ENCODE measurements at places on chromosomes 12 and 14.

DNA sequence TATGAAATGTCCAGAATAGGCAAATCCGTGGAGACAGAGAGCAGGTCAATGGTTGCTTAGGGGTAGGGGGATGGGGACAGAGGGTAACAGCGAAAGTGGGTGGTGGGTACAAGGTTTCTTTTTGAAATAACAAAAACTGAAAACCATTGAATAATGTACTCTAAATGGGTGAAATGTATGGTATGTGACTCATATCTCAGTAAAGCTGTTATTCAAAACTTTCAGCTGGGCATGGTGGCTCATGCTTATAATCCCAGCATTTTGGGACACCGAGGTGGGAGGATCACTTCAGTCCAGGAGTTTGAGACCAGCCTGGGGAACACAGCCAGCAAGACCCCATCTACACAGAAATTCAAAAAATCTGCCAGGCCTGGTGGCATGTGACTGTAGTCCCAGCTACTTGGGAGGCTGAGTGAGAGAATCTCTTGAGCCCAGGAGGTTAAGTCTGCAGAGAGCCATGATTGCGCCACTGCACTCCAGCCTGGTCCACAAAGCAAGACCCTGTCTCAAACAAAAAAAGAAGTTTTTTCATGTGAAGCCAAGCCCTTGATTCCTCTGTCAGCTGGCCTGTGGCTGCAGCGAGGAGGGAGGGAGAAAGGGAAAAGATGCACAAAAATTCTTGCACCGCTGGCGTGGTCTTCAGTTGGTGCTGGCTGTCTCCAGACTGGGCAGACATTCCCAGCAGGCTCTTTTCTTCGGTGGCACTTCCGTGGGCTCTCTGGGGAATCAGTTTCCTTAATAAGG, 248.2 kb downstream of the SLC41A2 start:
- no peaks in the 10 kb centered on the region for H3K27me3 ChIP-seq
- no peak for DNase-seq
- no peak overlapping the region for H3K27ac ChIP-seq
- H3K36me3 ChIP-seq = no peaks in the 10 kb centered on the region
- no peak overlapping the region for H3K4me3 ChIP-seq

DNA sequence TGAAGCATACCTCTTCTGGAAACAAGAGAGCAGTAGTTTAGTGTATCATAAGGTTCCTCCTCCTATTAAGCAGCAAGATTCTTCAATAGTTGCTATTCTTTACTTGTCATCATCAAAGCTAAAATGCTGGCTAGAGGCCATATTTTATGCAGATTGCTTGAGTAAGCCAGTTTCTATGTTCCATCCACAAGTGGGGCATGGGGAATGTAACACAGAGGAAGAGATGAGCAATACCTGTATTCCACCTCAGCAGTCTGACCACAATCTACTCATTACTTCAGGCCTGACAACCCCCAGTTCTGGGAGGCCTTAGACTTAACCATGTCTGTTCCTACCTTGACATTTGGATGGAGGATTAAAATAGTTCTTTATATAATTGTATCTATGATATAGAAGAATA, 423.6 kb downstream of the BTG1 start:
- no peaks in the 10 kb centered on the region for H3K27me3 ChIP-seq
- H3K4me3 ChIP-seq = no peak overlapping the region
- H3K4me1 ChIP-seq = no peaks in the 10 kb centered on the region
- H3K27ac ChIP-seq = no peak overlapping the region
- DNase-seq = no peak
- no peaks in the 10 kb centered on the region for H3K36me3 ChIP-seq

- no peak overlapping the region for H3K4me3 ChIP-seq
- H3K27ac ChIP-seq = peak overlapping the region; percentile 47
- peaks cover 89% of the 10 kb centered on the region for H3K4me1 ChIP-seq
- DNase-seq = no peak
Measured at GRCh38 chr14:76923431-76924370, 97.5 kb downstream of the LRRC74A start.

GRCh38 chr14:34826661-34827060, 48.5 kb downstream of the BAZ1A start:
- no peaks in the 10 kb centered on the region for H3K4me1 ChIP-seq
- no peaks in the 10 kb centered on the region for H3K27me3 ChIP-seq
- no peak overlapping the region for H3K4me3 ChIP-seq
- H3K27ac ChIP-seq = no peak overlapping the region
- H3K36me3 ChIP-seq = peaks cover 4% of the 10 kb centered on the region

- no peak overlapping the region for H3K4me3 ChIP-seq
- H3K36me3 ChIP-seq = no peaks in the 10 kb centered on the region
- H3K27me3 ChIP-seq = no peaks in the 10 kb centered on the region
- no peak overlapping the region for H3K27ac ChIP-seq
Measured at GRCh38 chr12:61870658-61871484, 389.3 kb upstream of the USP15 start.

GRCh38 chr14:100056964-100057795, 8.0 kb upstream of the EVL start:
- H3K4me3 ChIP-seq = no peak overlapping the region
- no peaks in the 10 kb centered on the region for H3K27me3 ChIP-seq
- peaks cover 37% of the 10 kb centered on the region for H3K4me1 ChIP-seq
- no peaks in the 10 kb centered on the region for H3K36me3 ChIP-seq

GRCh38 chr14:24270537-24271133, 762 bp downstream of the RABGGTA start:
- peaks cover 33% of the 10 kb centered on the region for H3K36me3 ChIP-seq
- H3K27ac ChIP-seq = peak overlapping the region; percentile 96
- H3K4me3 ChIP-seq = peak overlapping the region; percentile 94
- no peaks in the 10 kb centered on the region for H3K27me3 ChIP-seq
- H3K4me1 ChIP-seq = peaks cover 15% of the 10 kb centered on the region
- no peak for DNase-seq

- H3K27ac ChIP-seq = no peak overlapping the region
- H3K27me3 ChIP-seq = no peaks in the 10 kb centered on the region
- peaks cover 2% of the 10 kb centered on the region for H3K4me1 ChIP-seq
- no peaks in the 10 kb centered on the region for H3K36me3 ChIP-seq
- no peak for DNase-seq
- H3K4me3 ChIP-seq = no peak overlapping the region
Measured at GRCh38 chr14:71424941-71425340, 507.3 kb upstream of the RGS6 start.

DNA sequence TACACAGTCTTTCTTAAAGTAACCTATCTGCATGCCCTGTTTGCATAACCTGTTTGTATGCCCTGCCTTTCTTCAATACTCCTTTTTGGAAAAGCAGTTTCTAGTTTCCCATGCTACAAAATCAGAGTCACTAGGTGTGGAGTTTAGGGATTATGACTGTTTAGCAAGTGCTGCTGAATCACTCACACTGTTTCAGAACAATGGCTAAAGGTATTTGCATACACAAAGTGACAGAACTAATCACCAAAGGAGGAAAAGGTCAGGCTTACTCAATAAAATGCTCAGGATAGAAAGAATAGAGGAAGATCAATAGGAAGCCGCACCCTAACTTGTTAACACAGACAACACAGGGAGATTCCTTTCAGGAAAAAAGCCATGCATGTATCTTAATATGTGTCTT, 19.4 kb downstream of the EGLN3 start:
- no peaks in the 10 kb centered on the region for H3K27me3 ChIP-seq
- H3K27ac ChIP-seq = no peak overlapping the region
- DNase-seq = no peak
- no peaks in the 10 kb centered on the region for H3K36me3 ChIP-seq
- H3K4me3 ChIP-seq = no peak overlapping the region

- H3K27ac ChIP-seq = no peak overlapping the region
- H3K36me3 ChIP-seq = no peaks in the 10 kb centered on the region
- DNase-seq = no peak
- H3K4me3 ChIP-seq = no peak overlapping the region
- no peaks in the 10 kb centered on the region for H3K27me3 ChIP-seq
Measured at GRCh38 chr12:10223208-10223607, 10.5 kb downstream of the GABARAPL1 start.

DNA sequence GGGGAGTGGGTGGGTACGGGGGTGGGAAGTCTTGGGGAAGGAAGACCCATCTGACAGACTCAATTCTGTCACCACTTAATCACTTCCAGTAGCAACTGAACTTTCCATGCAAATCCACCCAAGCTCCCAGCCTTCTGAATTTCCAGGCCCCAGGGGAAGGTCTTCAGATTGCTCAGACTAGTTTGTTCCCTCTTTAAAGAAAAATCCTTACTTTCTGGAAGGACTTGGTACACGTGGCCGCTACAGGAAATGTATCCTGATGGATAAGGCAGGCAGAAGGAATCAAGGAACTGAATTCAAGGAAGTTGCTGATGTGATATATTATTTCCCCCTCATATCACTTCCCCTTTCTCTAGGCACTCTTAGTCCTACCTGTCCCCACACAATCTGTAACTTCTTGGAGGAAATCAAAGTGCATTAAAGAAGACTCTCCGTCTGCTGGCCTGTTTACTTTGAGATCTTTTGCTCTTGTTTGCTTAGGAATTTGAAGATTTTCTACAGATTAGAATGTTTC, 6.4 kb downstream of the NFKBIA start:
- no peaks in the 10 kb centered on the region for H3K27me3 ChIP-seq
- no peak for DNase-seq
- H3K4me1 ChIP-seq = peaks cover 30% of the 10 kb centered on the region
- H3K4me3 ChIP-seq = no peak overlapping the region
- H3K36me3 ChIP-seq = peaks cover 43% of the 10 kb centered on the region

DNA sequence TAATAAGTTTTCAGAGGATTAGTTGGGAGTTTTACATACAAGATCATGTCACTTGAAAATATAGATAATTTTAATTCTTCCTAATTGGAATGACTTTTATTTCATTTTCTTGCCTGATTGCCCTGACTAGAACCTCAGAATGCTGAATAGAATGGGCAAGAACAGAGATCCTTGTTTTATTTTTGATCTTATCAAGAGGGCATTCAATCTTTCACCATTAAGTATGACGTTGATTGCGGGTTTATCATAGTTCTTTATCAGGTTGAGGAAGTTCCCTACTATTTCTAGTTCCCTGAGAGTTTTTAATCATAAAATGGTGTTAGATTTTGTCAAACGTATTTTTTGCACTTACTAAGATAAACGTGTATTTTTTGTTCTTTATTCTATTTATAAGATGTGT, 124.3 kb downstream of the DICER1 start:
- peaks cover 15% of the 10 kb centered on the region for H3K27me3 ChIP-seq
- no peak overlapping the region for H3K27ac ChIP-seq
- no peak for DNase-seq
- H3K36me3 ChIP-seq = no peaks in the 10 kb centered on the region
- no peaks in the 10 kb centered on the region for H3K4me1 ChIP-seq

GRCh38 chr12:7144414-7145120, 14.4 kb downstream of the CLSTN3 start:
- no peak for DNase-seq
- H3K27ac ChIP-seq = no peak overlapping the region
- peaks cover 77% of the 10 kb centered on the region for H3K36me3 ChIP-seq
- no peak overlapping the region for H3K4me3 ChIP-seq
- no peaks in the 10 kb centered on the region for H3K27me3 ChIP-seq

- H3K36me3 ChIP-seq = no peaks in the 10 kb centered on the region
- no peak overlapping the region for H3K27ac ChIP-seq
- peaks cover 2% of the 10 kb centered on the region for H3K27me3 ChIP-seq
- H3K4me3 ChIP-seq = no peak overlapping the region
Measured at GRCh38 chr12:4932576-4932975, 22.9 kb downstream of the KCNA1 start.

- no peaks in the 10 kb centered on the region for H3K27me3 ChIP-seq
- H3K4me1 ChIP-seq = no peaks in the 10 kb centered on the region
- no peak for DNase-seq
- H3K36me3 ChIP-seq = no peaks in the 10 kb centered on the region
- H3K4me3 ChIP-seq = no peak overlapping the region
- no peak overlapping the region for H3K27ac ChIP-seq
Measured at GRCh38 chr12:88351146-88351545, 209.0 kb downstream of the TMTC3 start.

GRCh38 chr12:68374307-68374982, 42.3 kb upstream of the MDM1 start:
- DNase-seq = peak; percentile 13
- peaks cover 21% of the 10 kb centered on the region for H3K4me1 ChIP-seq
- no peak overlapping the region for H3K4me3 ChIP-seq
- no peaks in the 10 kb centered on the region for H3K36me3 ChIP-seq

DNA sequence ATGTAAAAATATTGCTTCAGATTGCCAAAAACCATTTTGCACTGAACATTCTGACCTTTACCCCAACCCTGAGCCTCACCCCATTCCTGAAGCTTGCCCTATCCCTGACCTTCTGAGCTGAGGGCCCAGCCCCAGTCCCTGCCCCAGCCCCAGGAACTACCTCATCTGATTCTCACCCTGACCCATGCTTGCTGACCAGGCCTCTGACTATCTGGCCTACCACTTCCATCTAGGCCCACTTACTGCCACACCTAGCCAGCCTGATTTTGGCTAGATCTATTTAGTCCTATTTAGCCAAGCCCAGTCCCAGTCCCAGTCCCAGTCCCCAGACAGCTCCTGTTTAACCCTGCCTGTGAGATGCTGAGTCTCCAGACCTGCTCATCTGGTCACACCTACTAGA, 33.6 kb downstream of the OR10P1 start:
- H3K36me3 ChIP-seq = no peaks in the 10 kb centered on the region
- no peak overlapping the region for H3K27ac ChIP-seq
- no peak for DNase-seq
- no peaks in the 10 kb centered on the region for H3K27me3 ChIP-seq
- H3K4me3 ChIP-seq = no peak overlapping the region
- no peaks in the 10 kb centered on the region for H3K4me1 ChIP-seq

- H3K36me3 ChIP-seq = no peaks in the 10 kb centered on the region
- H3K4me1 ChIP-seq = peaks cover under 1% of the 10 kb centered on the region
- DNase-seq = no peak
- no peak overlapping the region for H3K4me3 ChIP-seq
- H3K27ac ChIP-seq = no peak overlapping the region
Measured at GRCh38 chr14:76755610-76756370, 5.5 kb upstream of the VASH1 start.

DNA sequence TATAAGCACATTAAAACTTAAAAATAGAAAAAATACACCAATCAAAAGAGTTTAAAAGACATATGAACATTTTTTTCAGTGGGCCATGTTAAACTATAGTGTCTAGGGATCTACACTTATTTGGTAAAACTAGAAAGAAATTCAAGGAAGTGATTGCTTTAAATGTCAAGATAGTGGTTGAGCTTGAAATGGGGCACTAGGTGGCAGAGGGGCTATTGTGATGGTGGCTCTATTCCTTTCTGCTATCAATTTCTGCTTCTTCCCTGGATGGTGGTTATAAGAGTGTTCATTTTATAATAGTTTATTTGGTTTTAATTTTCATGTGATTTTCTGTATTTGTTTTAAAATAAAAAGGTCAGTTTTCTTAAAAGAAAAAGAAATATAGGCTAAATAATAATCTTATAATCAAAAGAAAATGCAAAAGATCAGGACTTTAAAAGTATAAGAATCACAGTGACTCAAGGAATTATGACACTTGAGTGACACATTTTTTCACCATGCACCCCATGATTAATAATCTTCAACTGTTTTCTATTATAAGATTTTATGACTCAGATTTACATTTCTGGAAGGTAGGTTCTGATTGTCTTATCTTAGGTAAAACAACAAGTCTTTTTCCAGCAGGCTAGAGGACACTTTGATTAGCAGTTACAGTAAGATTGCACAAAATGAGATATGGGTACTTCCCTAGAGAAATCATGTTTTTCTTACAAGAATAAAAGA, 137.5 kb downstream of the FSCB start:
- H3K36me3 ChIP-seq = no peaks in the 10 kb centered on the region
- H3K27ac ChIP-seq = no peak overlapping the region
